Spinal cord (tissue), 10 donors: ENCODE measurements at places on chromosomes 1 and 21. TPM values are rescaled to one million over a fixed set of nuclear protein-coding genes. Genes with fewer than 3 reads are reported as not detected.

ASPM gene
- 14.4 TPM for total RNA-seq

IQCC gene
- 3.3 TPM for total RNA-seq

TIE1 gene
- total RNA-seq = 32.3 TPM

IGSF21 gene
- total RNA-seq = 9.0 TPM

PLA2G2D gene
- not detected for total RNA-seq

GBP5 gene
- total RNA-seq = 0.33 TPM

NHLH1 gene
- 1.9 TPM for total RNA-seq

DNA sequence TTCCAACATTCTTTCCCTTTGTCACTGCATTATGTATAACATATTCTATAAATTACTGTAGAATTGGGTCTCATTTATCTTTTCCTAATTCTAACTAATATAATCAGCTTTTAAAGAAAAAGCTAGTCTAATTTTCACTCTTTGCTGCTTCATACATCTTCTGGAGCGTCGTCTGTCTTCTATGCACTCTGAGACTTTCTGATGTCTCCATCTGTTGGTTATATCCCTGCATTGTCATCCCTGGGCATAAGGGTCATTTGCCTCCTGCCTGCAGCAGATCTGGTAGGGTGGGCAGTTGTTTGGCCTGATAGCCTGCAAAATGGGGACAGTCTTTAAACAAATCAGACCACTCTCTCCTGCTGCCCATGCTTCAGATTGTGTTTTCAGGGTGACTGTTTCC lies 40.8 kb upstream of the DYNLT5 start:
- DNase-seq = no peak

DNA sequence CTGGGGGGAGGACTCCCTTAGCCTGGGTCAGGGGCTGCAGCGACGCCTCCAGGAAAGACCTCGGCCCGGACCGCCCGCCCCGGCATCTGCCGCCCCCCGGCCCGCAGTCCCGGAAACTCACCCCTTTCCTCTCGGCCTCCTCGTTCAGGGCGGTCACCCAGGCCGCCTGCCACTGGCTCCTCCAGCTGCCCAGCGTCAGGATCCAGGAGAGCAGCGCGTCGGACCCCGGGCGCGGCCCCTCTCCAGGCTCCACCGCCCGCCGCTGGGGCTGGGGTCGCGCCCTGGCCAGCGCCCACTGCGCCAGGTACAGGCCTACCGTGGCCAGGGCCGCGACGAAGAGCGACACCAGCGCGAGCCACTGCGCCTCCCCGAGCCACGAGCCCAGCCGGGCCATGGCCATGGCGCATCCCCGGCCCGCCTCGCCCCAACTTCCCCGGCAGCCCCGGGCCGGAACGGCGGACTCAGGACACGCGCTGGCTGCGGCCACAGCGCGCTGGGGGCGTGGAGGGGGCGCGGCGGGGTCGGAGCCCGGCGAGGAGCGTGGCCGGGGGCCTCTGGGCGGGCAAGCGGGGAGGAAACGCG lies 478 bp downstream of the C2CD2 start:
- DNase-seq = no peak

DNA sequence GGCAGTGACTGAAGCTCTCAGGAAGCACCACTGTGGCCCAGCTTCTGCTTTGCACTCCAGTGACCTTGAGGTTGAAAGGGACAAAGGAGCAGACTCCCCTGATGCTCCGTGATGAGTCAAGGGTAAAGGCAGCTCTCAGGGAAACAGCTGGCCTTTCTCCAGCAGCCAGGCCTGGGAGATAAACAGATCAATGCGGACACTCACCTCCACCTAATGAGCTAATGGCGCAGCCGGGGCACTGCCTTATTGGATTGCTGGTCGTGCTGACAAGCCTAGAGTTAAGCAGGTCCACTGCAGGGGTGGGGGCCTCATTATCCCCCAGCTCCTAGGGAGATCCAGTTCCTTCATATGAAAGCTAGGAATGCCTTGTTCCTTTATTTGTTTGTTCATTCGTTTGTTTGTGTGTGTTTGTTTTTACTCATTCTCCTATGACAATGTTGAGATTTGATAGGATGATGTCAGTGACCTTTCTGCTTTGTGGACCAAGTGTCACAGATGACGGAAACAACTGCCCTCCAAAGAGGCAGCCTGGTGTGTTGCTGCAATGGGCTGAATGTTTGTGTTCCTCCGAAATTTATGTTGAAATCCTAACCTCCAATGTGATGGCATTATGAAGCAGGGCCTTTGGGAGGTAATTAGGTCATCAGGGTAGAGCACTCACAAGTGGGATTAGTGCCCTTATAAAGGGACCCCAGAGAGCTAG lies 141.4 kb upstream of the BEND5 start:
- DNase-seq = no peak

GRCh38 chr1:160163615-160164014 lies 12.2 kb downstream of the ATP1A4 start:
- DNase-seq = no peak

DNA sequence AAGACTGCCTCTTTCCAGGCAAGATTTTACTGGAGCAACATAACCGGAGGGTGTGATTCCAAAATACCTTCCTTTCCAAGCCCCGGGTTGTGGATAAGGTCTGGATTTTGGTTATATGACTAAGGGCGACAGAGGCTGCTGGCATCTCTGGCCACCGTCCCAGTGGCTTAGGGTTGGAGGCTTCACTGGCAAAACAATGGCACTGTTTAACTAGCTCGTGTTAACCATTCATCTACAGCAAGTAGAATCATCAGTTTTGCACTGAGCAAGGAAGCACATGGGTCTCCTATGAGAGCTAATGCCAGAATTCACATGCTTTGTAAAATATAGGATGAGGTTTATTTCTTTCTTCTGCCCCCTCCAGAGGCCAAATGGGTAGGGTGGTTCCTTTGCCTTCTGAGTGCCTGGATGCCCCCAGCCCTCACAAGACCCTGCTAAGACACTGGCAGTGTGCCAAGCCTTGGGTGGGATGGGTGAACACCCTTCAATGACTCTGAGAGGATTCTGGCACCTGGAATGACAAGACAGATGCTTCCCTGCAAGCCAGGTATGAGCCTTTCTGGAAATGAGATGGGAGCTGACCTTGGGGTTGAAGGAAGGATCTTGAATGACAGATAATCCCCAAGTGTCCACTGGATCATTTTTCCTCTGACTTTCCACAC lies 36.8 kb downstream of the DHCR24 start:
- no peak for DNase-seq

GRCh38 chr1:44273560-44274350 lies 60.5 kb downstream of the DMAP1 start:
- DNase-seq = no peak

DNA sequence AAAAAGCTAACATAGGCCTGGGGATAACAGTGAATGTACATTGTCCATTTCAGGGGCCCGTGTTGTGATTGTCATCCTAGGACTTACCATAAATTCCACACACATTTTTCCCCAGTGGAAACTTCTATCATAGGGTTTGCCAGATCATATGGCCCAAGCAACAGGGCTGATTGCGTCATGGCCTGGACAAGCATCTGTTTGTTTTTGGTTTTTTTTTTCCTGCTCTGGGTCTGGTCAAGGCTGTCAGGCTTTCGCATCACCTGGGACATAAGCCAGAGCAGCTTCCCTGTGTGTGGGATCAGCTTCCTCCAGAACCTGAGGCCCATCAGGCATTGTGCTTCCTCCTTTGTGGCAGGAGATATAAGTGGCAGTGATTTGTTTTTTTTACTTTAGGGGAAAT lies 598.5 kb upstream of the USP24 start:
- DNase-seq = no peak

DNA sequence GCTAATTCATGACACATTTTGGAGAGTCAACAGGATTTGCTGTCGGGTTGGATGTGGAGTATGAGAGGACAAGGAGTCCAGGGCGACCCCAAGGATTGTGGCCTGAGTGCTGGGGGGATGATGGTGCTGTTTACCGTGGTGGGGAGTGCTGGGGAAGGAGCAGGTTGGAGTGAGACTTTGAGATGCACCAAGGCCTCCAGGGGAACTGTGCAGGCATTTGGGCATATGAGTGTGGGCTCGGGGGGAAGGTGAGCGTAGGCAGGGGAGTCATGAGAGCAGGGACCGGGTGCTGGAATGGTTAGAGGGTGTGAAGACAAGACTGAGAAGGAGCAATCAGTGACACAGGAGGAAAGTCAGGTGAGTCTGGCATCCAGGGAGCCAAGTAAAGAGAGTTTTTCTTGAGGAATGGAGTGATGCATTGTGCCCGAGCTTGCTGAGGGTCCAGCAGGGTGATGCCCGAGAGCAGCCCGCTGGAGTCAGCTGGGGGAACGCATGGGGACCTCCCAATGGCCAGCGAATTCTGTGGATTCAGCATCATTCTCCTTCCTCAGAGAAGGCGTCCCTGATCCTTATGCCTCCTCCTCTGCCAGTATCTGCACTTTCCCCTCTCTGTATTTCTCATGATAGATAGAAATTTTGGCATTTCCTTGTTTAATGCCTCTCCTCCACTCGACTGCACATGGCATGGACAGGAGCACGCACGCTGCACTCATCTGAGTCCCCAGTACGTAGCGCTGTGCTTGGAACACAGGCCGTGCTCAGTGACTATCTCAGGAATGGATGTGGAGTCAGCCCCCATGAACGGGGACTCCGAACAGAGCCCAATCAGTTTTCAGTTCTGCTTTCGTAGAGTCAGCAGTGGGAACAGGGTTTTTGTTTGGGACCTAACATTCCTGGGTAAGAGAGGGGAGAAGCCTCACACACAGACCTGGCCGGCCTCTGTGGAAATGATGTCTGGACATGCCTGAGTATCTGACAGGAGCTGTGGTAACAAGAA lies 52.1 kb upstream of the ETV3 start:
- DNase-seq = no peak

DNA sequence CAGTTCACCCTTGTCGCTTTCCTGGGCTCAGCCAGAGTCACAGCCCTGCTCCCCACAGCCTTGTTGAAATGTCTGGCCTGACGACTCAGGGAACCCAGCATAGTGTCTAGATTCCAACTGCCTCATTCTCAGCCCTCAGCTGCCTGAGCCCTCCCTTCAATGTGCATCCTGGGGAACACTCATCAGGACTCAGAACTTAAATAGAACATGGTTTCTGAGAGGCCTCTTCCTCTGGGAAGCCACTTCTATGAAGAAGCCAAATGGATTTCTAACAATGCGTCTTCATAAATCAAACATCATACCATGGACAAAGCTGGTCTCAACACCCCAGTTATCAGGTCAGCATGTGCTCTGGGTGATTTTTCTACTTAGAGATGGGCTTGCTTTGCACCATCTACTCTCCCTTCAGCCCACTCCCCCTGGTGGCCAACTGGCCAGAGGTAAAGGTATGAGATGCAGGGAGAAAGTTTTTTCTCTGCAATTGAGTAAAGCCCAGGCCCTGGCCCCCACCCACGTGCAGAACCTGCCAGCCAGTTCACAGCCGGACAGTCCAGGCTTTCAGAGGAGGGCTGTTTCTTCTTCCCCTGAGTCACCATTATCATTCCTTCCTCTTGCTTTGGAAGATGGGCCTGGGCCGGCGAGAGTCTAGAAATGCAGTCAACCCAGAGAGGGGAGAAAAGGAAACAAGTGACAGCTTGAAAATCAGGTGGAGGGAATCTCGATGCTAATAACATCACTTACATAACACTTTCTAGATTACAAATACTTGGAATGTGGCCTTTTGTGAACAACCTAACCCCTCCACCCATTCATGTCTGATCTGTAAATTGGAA lies 32.1 kb downstream of the CD244 start:
- no peak for DNase-seq

- DNase-seq = peak; percentile 38
These were observed 67.3 kb upstream of the AKT3 start for GRCh38 chr1:243917177-243917862.

DNA sequence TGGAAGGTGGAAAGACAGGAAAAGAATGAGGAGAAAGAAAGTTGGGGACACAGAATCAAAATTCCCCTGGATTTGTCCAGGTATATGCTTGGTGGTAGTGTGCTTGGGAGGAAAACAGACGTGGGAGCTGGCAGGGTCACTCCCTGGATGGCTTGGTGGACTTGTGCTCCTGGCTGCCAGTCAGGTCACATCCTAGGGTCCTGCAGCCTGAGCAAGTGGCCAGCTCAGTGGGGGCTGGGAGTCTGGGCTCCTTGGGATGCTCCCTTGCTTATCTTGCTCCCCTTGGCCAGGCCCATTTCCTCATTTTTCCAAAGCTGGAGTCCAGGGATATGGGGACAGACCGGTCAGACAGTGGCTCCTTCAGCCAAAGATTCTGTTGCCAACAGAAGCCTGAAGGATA lies 144.0 kb downstream of the CNIH3 start:
- no peak for DNase-seq

DNA sequence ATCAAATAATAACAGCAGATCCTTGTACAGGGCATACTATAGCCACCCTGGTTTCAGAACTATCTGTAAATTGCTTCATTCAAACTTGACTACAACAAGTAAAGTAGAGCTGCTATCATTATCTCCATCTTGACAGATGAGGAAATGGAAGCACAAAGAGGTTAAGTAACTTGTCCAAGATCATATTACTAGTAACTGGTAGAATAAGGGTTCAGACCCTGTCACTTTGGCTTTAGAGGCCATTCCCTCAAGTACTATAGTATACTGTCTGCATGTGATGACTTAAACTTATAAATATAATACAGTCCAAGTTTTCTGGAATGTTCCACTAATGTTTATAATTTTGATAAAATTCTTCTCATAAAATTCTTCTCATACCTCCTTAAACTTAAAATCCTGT lies 24.8 kb downstream of the PGM1 start:
- no peak for DNase-seq

- DNase-seq = no peak
These were observed 3.5 kb upstream of the NBL1 start for GRCh38 chr1:19640363-19641316.

DNA sequence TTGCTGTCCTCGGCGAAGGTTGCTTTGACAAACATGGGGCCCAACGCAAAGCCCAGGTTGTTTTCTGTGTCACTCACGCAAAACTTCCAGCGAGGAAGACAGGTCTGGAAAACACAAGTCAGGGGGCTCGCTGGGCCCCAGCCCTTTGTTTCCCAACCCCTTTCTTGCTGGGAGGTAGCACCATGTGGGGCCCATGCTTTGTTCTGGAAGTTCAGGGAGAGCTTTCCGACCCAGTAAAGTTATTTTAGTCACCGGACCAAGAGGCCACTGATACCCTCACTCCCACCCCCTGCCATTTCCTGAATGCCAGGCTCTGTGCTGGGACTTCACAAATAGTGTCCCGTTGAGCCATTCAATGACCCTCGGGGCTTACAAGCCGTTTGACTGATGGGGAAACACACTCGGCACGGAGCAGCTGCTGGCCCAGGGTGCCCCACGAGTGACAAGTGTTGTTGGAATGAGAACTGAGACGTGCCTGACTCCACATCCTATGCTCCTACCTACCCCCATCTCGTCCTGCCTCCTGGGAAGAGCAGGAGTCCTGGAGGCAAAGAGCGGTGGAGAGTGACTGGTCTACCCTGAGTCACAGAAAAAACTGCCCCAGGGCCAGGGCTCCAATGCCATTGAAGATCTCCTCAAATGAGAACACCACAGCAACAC lies 52.0 kb downstream of the ECE1 start:
- no peak for DNase-seq

- no peak for DNase-seq
These were observed 148.2 kb downstream of the FCRL5 start for GRCh38 chr1:157404063-157404501.

GRCh38 chr21:42286416-42286815 lies 28.8 kb downstream of the TFF3 start:
- DNase-seq = no peak
